Cardiac septum (tissue), 1 donor: ENCODE measurements at places on chromosomes 4 and X.

DNA sequence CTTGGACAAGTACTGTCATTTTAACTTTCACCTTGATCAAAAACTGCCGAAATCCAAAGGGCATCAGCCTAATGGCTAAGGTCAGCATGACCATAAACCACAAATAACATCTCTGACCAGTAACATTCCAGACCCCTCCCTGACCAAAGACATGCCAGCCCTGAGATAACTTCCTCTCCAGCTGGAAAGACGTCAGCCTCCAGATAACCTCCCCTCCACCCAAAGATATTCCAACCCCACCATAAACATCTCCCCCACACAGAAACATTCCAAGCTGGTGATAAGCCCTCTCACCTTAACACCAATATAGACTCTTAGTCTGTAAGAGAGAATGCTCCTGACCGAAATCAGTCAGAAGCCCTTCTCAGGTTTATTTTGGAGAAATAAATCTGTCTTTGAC lies 7.4 kb downstream of the PPP1R2C start:
- no peak for DNase-seq

- no peak for DNase-seq
Measured at GRCh38 chr4:95830651-95831050, 9.2 kb upstream of the PDHA2 start.

DNA sequence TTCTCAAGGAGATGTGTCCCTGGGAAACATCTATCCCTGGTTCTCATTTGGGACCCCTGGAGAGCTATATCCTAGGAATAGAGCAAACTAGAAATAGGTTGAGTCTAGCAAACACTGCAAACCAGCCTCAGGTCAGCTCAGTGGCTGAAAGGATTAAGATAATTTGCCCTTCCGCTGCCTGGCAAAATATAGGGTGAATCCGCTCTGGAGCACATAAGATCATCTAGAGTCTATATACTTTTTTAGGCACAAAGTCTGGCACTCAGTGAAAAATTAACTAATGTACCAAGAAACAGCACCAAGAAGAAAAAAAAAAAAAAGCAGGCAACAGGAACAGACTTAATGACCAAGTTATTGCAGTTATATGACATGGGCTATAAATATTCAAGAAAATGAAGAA lies 7.3 kb upstream of the GUCY2F start:
- no peak for DNase-seq

- no peak for DNase-seq
Measured at GRCh38 chr4:113537628-113538027, 223.9 kb downstream of the CAMK2D start.

- DNase-seq: no peak
Measured at GRCh38 chr4:94680176-94680862, 77.4 kb upstream of the BMPR1B start.

DNA sequence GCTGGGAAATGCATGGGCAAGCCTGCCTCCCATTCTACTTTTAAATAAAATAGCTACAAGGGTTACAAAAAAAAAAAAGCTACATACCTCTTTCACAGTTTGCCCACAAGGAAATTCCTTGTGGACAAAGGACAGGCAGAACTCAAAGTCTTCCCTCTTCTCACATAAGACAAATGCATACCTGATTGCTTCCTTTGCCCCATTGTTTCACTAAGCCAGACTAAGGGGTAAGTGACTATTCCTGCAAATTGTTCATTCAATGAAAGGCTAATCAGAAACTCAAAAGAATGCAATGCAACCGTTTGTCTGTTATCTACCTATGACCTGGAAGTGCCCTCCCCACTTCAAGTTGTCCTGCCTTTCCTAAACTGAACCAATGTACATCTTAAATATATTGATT lies 780.6 kb downstream of the FAM133A start:
- DNase-seq: no peak

- DNase-seq: no peak
Measured at GRCh38 chr4:48633657-48634056, 143.6 kb downstream of the ZAR1 start.

GRCh38 chr4:24657768-24658617 lies 73.6 kb upstream of the DHX15 start:
- DNase-seq: no peak

DNA sequence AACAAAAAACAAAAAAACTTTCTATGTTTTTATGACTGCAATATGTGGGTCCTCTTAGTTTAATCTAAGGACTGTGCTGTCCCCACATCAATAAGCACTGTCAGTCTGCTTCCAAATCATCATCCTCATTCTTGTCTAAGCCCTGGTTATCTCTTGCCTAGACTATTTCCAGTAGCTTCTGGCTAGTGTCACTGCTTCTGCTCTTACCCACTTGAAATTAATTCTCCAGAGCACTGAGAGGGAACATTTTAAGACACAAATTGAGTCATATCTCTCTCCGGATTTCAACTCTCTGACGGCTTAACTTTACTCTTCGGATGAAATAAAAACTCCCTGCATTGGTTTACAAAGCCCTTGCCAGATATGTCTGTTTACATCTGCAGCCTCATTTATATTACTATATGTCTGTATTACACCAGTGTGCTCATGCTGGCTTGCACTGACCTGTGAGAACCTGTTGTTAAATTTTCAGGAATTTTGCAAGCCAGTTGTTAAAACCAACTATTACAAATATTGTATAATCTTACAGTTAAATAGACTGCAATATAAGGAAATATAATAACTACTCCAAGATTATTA lies 345.9 kb downstream of the ADGRL3 start:
- DNase-seq: no peak

DNA sequence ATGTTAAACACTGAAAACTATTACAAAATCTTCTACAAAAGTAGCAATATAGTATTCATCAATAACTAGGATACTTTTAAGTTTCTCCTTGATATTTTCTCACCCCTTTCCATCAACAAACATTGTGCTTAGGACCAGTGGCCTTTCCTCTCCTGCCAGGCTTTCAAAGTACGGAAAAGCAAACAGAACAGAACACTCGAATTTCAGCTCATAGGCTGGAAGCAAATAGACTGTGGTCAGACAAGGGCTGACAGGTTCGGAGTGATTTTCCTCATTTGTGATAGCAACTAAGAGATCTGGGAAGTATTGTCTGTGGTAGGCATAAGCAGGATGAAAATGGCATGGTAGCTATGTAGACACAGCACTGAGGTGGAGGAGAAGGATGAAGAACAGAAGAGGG lies 68.6 kb upstream of the SORBS2 start:
- no peak for DNase-seq

GRCh38 chr4:183443655-183444213 lies 702 bp upstream of the CDKN2AIP start:
- DNase-seq: no peak

DNA sequence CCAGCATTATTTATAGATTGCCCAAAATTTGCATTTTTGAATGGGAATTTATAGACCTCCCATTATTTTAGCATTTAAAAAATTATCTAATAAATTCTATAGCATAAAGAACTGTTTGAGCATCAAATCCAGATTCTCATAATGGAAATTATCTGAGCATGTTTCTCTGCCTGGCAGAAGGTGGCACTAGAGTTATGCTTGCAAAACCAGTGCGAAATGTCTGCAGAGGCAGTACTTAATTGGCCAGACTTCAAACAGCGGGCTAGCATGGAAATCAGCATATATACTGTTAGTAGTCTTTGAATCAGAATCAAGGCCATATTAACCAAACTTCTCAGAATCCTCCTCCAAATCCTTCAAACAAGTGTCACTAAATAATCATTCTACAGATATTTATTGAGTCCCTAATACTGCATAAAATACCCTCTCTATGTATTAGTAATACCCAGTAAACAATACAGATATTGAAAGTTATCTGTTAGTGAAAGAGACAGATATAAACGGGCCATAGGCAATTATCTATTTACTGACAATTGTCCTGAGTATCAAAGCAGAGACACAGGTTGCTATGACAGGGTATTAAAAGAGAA lies 78.7 kb upstream of the DCLK2 start:
- DNase-seq: no peak

- DNase-seq: no peak
Measured at GRCh38 chr4:177740563-177740962, 298.3 kb upstream of the AGA start.

DNA sequence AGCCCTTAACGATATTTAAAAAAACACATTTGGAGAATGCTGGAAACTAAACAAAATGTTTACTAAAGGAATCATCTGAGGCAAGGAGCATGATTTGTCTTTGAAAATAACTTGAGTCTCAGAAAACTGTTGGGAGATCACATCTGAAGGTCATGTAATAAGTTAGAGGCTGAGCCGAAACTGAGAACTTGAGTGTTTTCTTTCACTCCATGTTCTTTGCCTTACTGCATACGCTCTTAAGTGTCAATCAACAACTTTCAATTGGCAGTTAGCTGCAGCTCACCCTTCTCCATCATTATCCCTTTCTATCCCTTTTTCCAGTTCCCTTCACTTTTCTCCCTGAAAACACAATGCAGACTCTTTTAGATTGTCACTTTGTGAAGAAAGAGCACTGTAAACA lies 216.2 kb downstream of the ADGRA3 start:
- no peak for DNase-seq

- DNase-seq: peak; percentile 86
Measured at GRCh38 chr4:52868133-52868532, 6.0 kb downstream of the RASL11B start.

DNA sequence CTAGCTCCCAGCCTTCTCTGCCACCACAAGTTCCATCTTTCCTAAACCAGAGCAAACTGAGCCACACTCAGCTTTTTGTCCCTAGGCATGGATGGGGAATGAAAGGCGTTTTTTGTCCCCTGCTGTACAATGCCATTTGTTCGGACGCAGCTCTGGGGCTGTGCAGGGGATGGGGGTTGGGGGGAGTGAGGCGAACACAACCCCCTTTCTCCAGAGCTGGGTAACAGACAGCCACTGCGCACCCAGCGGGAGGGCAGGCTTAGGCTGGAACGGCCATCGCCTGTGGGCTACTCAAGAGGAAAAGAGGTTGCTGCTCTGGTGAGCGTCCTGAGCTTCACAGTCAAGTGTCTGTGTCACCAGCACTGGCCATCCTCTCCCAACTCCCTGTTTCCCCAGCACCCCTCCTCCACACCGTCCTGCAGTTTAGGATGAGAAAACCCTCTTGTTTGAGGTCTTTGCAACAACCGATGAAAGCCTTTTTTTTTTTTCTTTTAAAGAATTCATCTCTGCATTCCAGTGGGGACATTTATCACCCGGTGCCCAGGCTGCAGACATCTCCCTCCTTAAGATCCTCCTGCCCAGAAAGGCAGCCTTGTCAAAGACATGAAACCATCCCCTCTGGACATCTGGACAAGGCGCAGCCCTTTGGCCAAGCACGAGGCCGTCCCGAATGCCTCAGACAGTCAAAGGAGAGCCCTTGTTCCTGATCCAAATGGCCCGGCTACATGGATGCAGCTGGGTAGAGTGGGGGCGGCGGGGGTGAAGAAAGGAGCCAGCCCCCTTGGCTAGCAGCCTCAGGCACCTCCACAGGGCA lies 419.6 kb downstream of the BCOR start:
- no peak for DNase-seq

DNA sequence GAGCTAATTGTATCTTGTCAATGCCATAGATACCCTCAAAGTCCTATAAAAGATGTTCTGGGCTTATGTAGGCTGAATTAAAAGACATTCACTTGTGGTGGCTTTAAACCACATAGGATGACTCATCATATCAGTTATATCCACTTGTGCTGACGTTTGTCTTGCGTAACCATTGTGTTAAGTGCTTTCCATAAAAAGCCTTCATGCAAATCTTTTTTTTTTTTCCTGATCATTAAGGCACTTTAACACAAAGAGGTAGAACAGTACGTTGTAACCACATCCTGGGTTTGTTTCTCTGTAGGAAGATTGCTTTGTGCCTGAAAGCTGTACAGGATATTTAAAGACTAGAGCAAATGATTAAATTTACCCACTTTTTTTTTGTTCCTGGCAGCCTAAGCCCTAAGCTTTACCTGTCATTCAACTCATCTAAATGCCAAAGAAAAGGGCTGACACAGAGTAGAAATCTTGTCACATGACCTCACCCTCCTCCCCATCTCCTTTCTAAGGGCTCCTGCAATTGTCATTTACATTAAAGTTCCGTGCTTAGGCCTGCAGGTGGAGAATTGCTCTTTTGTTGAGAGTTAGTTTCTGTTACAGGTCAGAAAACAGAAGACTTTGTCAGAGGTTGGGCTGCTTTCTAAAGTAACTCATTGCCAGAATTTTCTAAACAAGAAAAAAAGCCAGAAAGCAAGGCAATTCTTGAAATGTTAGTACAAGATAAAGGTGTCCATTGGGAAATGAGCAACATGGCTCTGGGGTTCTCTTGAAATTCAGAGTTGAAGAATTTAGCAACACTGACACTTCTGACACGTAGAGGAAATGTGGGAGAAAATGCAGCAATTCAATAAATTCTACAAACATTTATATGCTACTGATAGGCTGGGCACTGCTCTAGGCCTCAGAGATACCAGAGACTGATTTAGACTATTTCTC lies 555.6 kb downstream of the PPARGC1A start:
- no peak for DNase-seq

DNA sequence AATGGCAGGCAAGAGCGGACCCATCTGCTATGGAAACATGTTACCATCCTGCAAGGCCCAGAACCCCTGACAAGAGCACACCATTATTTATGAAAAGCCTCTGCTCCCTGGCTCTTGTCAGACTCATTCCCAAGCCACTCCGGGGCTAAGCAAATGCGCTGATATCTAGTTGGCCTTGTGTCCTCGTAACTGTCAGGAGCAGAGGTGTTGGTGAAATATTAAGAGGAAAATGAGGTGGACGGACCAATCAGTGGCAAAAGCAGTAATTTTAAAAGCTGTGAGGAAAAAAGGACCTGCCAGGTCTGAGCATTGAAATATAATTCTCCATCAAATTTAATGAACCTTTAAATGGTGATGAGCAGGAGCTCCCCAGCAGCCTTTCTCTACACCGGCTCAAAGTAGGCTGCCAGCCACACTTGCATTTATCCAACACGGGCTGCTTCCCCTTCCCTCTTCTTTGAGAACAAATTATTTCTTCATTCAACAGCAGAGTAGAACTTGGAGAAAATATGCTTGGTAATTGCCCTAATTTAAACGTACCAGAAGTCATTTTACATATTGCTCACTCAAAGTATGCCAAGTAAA lies 214.3 kb downstream of the RASL11B start:
- DNase-seq: no peak

GRCh38 chrX:72105436-72105835 lies 26.3 kb downstream of the RTL5 start:
- DNase-seq: no peak

DNA sequence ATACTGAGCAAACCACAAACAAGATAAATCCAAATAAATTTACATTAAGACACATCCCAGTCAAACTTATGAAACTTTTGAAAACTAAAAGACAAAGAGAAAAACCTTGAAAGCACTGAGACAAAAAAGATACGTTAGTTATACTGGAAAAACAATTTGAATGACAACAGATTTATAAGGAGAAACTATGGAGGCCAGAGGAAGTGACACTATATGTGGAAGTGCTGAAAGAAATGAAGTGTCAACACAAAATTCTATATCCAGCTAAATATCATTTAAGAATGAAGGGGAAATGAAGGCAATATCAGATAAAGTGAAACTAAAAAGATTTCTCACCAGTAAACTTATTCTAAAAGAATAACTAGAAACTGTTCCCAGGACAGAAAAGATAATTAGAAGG lies 283.7 kb downstream of the RAPGEF2 start:
- no peak for DNase-seq

DNA sequence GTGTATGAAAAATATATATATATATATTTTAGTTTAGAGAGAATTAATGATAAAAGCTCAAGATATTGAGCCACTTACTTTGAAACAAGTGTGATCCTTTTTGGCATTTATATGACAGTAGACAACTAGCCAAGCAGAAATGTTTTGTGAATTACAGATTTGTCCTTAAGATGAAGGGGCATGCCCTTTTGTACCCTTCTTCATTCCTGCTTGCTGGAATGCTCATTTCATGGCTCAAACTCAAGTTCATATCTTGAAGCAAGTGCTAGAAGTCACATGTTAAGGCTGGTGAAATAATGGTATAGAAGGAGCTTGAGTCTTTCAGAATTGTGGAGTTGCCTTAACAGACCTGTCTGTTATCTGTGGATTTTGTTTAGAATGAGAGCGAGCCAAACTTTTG lies 203.0 kb downstream of the BMPR1B start:
- no peak for DNase-seq
